Activated naive CD4-positive, alpha-beta T cell treated with anti-CD3 and anti-CD28 coated beads, Interleukin-2, amount 50 U/mL, for 16 hours (primary cell): ENCODE measurements at places on chromosomes 1 and 21.

GRCh38 chr1:22108339-22109105 lies 34.4 kb downstream of the WNT4 start:
- no peak for DNase-seq

DNA sequence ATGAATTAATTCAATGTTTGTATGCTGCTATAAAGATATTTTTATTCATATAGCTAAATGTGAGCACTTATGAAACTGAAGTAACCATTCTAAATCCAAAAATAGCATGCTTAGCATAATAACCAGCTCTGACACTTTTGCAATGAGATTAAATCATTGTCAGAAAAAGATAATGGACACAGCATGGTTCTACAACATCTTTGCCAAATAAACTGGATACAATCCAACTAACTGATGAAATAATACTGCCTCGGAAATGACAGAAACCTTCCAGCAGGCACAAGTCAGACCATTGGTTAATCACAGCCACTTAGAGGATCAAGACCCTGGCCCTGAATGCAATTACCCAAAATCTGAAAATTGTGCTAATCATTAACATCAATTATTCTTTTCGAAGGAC lies 592.7 kb upstream of the ADGRL4 start:
- no peak for DNase-seq

GRCh38 chr1:22747021-22747734 lies 36.5 kb downstream of the EPHB2 start:
- no peak for DNase-seq

- DNase-seq = no peak
These were observed 241.4 kb downstream of the TOMM20 start for GRCh38 chr1:234887016-234887900.

GRCh38 chr1:200867018-200867811 lies 5.6 kb upstream of the GPR25 start:
- DNase-seq = no peak

DNA sequence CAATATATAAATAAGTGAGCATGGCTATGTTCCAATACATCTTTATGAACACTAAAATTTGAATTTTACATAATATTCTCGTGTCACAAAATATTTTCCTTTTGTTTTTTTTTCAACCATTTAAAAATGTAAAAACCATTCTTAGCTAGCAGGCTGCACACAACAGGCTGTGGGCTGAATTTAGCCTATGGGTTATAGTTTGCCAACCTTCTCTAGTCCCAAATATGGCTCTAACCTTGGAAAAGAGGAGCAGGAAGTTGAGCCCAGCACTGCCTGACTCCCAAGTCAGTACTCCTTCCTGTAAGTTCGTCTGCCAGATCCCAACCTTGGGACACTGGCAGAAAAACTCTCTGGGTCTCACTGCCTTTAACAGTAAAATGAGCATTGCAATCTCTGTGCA lies 13.4 kb downstream of the C1QB start:
- no peak for DNase-seq

DNA sequence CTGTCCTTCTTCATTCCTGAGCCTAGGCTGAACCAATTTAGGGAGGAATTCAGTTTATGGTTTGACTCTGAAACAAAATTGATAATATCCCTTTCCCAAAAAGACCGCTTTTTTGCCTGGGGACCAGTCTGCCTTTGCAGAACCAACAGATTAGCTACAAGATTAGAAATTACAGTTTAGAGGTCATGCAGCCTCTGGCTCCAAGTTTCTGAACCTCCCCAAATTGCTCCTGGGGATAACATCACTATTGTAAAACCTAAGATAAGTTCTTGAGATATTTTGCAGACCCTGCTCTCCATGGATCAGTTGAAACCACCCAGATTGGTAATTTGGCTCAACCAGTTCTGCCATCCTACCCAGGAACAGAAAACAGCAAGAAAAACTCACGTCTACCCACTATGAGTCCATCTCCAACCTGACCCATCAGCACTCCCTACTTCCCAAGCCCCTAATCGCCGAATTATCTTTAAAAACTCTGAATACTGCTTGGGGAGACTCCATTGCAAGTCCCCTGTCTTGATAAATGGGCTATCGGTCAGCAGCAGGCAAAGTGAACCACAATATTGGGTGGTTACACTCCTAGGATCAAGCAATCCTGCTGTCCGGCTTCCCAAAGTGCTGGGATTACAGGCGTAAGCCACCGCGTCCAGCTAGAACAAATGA lies 605 bp upstream of the RABGGTB start:
- DNase-seq = no peak

DNA sequence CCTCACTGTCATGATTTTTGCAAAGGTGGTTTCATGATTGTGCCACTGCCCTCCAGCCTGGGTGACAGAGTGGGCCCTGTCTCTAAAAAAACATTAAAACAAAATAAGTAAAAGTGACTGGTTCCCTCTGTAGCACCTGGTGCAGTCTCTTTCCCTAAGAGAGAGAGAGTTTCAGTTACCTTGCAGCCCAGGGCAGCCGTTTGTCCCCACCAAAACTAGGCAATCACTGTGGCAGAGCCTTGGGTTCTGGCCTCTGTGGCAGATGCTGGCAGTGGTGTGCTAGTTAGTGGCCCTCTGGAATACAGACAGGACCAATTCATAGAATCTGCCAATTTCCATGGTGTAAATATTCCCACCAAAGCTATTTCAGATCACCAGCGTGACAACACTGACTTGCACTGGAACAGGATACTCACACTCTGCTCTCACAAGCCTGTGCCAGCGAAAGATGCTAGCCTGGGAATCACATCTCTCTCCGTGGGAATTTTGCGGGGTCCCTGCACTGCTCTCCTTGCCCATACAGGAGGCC lies 108.7 kb downstream of the TLR5 start:
- no peak for DNase-seq

DNA sequence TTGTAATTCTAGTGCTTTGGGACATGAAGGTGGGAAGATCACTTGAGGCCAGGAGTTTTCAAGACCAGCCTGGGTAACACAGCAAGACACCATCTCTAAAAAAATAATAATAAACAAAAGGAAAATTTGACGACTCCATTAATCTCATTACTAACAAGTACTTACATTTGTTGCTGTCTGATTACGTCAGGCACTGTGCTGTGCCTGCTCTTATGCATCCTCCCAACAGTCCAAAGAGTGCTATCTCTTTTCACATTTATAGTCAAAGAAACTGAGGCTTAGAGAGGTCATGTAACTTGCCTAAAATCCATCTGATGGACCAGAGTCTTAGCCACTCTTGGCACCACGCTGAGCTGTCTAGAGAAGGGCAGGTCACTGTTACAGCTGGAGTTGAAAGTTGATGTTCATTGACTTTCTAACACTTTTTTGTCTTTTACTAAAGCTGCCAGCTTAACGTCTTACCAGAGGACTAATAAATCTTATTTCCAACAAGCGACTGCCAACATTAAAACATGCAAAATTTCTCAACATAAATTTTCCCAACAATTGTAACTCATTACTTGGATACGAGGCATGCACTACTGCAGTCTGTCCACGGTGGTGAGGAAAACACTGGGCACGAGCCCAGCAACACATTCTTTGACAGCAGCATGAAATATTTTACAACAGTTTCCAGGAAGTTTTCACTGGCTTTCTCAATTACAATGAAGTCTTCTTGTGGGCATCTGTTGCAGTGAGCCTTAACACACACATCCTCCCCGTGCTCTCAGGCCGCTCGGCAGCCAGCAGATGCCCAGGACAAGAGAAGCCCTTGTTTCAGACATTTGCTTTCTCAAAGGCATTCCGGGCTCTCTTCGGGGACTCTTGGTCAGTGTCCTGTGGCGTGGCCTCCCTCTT lies 262.9 kb upstream of the PROX1 start:
- DNase-seq = no peak

GRCh38 chr1:172845371-172845770 lies 186.5 kb downstream of the FASLG start:
- DNase-seq = peak; percentile 52

DNA sequence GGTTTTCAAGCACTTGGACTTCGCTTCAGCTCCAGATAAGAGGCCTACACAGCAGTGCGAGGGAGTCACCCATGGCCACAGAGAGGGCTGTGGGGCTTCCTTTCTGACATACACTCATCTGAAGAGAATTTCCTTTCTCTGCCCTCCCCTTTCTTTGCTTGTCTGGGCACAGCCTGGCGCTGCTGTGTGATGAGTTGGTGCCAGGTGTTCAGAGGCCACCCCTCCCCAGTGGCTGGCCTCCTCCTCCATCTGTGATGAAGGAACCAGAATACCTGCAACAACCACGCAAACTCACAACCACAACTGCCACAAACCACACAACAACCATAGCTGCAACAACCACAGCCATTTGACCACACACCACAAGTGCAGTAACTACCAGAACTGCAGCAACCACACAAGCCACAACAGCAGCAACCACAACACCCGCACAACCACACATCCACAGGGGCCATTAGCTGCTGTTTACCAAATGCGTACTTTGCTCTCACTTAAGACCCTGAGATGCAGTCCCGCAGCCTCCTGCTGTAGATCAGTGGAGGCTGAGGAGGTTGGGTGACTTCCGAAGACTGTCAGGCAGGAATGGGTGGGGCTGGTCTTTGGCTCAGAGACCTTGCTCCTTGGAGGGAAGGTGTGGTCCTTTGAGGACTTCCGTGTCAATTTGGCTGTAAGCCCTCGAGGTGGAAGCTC lies 71.1 kb downstream of the IER5 start:
- DNase-seq = peak; percentile 29

DNA sequence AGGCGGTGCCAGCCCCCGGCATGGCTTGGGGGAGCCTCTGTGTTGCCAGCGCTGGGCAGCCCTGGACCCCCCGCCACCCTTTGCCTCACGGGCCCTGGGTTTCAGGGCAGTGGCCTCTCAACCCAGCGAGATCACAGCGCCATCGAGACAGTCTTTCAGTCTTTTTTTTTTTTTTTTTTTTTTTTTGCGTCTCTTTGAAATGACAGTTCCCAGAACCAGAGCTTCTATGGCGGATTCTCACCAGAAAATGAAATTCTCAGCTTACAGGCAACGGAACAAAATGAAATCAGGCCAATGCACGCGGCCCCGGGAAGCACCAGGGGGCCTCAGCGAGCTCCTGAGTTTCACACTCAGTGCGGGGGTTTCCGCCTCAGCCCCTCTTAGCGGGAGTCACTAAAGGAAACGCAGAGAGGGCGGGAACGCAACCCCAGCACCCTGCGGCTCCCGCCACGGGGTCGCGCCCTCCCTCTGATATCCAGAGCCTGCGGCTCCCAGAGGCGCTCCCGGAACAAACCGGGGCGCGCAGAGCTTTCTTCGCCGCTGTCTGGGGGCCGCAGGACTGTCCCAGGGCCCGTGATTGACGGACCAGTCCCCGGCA lies 8.0 kb upstream of the COL6A1 start:
- peak; percentile 86 for DNase-seq

DNA sequence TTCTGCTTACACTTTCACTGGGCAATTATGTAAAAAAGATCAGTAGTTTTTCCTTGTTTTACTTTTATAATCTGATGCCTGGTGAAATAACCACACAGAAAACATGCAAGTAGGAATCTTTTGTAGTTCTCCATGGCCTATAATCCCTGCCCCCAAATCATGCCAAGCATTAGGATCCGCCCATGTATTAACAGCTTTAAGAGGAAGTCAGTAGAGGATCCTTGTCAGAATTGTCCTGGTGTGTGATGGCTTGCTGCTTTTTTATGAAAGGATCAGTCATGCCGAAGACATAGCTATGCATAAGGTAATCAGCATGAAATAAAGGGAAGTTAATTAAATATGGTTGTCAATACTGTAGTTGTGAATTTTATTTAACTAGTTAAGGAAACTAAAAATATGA lies 20.0 kb downstream of the ADGRL2 start:
- no peak for DNase-seq

DNA sequence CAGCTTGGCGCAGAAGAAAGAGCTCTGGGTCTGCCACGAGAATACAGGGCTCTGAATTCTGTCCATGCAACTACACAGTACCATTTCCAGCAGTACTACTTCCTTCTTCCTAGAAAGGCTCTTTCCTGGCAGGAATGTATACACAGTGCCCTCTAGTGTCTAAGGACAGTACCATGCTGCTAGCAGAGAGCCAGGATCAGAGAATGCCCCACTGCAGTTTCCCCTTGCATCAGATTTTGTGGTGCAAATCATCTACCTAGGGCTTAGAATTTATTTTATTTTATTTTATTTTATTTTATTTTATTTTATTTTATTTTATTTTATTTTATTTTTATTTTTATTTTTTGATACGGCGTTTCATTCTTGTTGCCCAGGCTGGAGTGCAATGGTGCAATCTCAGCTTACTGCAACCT lies 50.8 kb downstream of the PAX7 start:
- DNase-seq = no peak

- no peak for DNase-seq
These were observed 18.7 kb downstream of the DMRTB1 start for GRCh38 chr1:53477651-53478501.

- DNase-seq = no peak
These were observed 394.9 kb downstream of the NPHP4 start for GRCh38 chr1:5597171-5597850.

GRCh38 chr1:205554026-205554811 lies 49.8 kb downstream of the CDK18 start:
- no peak for DNase-seq

GRCh38 chr1:168643152-168643551 lies 66.7 kb downstream of the XCL1 start:
- no peak for DNase-seq

GRCh38 chr21:46065215-46065913 lies 32.5 kb upstream of the COL6A2 start:
- peak; percentile 7 for DNase-seq

DNA sequence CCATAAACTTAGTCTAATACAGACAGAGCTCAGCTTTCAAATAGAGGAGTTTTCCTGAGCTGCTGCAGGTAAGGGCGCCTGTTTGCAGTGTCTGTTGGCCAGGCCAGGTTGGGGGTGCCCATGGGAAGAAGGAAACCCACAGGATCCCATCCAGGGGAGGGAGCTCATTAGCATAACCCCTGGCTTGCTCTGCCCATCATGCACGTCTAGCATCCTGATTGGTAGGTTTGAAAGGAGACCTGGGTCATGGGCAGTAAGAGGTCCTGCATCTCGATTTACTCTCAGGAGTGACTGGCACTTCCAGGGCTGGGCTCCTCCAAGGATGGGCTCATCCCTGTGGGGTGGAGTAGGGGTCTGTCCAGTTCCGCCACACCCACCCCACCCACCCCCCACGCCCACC lies 103.7 kb upstream of the CLDN14 start:
- no peak for DNase-seq

GRCh38 chr1:239765163-239765562 lies 326.5 kb upstream of the FMN2 start:
- no peak for DNase-seq

GRCh38 chr1:228423404-228424053 lies 6.9 kb upstream of the TRIM17 start:
- DNase-seq = no peak

- no peak for DNase-seq
These were observed 21.4 kb upstream of the CPT2 start for GRCh38 chr1:53174971-53175913.

DNA sequence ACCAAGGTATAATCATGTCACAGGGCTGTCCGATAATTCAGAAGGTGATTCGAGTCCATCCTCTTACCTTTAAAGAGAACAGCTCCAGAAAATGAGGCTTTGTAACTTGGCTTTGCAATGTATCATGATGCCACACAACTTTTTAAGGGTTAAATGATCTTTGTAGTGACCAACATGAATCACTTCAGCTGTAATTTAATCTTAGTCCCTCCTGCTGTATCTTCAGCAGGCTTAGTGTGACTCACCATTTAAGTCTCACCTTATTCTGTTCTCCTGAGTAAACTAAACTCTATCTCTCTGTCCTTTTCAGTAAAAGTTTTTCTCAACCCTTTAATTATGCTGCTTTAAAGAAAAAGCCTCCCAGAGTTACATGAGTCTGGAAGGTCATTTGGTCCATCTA lies 1.9 kb upstream of the HIVEP3 start:
- DNase-seq = no peak

GRCh38 chr1:26284597-26285347 lies 4.9 kb downstream of the SH3BGRL3 start:
- peak; percentile 98 for DNase-seq

GRCh38 chr21:21295303-21295702 lies 297.1 kb downstream of the NCAM2 start:
- DNase-seq = no peak
